ENCODE measurements at places on chromosomes 7 and 10.

GRCh38 chr7:155464183-155464582, 6.3 kb downstream of the EN2 start:
- no peak for DNase-seq

- peak; percentile 21 for DNase-seq
Measured at GRCh38 chr7:116501425-116502167, 2.1 kb downstream of the CAV2 start.

DNA sequence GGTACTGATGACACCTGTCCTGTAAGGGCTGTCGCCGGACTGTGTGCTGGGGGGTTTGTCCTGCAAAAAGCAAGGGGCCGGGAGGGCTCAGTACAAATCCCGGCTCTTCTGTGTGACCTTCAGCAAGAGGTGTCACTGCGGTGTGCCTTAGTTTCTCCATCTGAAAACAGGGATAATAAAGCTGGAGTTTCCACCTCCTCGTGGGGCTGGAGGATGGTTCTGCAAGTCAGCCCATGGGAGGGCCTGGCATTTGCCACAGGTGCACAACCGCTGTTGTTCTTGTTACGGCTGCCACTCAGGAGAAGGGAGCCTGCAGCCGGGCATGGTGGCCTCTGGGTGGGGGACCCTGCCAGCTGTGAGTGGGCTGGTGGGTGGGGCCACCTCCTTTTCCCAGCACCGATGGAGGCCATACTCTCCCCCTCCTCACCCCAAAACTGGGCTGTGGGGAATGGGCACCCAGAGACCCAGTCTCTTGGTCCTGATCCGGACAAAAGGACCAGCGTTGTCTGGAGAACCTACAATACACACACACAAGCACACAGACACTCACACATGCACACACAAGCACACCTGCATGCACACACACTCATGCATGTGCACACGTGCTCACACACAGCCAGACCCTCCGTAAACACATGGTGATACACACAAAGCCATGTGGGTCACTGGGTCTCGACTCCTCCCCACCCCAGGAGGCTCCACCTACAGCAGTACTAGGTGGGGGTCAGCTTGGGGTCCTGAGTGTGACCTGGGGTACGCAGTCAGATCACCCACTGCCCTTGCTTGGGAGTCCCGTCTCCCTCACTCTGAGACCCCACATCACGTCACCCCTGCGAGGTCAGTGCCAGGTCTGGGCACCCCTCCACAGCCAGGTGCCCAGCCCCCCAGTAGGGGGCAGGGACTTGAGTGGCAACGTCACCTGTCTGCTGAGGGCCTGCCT, 34.1 kb downstream of the ELFN1 start:
- no peak for DNase-seq

DNA sequence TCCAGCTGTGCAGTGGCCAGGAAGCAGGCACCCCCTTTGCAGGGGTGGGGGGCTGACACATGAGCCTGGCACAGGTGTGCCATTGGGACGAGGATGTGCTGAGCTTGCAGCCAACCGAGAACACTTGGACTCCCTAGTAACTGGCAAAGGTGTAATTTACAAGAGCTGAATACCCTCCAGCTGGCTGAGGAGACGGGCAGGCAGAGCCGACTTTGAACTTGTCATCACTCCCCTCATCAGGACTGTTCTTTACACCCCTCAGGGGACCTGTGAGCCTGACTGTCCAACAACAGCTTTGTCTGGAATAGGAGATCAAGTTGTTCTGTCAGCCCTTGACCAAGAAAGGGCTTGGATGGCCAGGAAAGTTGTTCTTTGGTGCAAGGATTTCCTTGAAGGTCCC, 61.2 kb downstream of the CDH23 start:
- no peak for DNase-seq

GRCh38 chr10:24622781-24623301, 100.8 kb downstream of the ARHGAP21 start:
- DNase-seq = no peak

DNA sequence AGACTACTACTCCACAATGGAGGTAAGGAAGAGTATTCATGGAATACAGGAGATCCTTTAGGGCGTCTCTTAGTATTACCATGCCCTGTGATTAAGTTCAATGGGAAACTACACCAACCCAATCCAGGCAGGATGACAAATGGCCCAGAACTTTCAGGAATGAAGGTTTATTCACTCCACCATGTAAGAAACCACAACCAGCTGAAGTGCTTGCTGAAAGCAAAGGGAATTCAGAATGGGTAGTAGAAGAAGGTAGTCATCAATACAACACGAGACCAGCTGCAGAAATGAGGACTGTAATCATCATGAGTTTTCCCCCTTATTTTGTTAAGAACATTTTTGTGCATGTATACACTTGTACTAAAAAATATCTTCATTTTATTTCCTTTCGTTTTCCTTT, 76.6 kb downstream of the GPR37 start:
- no peak for DNase-seq

GRCh38 chr7:118153551-118154177, 30.3 kb upstream of the LSM8 start:
- peak; percentile 17 for DNase-seq

GRCh38 chr10:103800789-103801540, 54.4 kb downstream of the SH3PXD2A start:
- no peak for DNase-seq

DNA sequence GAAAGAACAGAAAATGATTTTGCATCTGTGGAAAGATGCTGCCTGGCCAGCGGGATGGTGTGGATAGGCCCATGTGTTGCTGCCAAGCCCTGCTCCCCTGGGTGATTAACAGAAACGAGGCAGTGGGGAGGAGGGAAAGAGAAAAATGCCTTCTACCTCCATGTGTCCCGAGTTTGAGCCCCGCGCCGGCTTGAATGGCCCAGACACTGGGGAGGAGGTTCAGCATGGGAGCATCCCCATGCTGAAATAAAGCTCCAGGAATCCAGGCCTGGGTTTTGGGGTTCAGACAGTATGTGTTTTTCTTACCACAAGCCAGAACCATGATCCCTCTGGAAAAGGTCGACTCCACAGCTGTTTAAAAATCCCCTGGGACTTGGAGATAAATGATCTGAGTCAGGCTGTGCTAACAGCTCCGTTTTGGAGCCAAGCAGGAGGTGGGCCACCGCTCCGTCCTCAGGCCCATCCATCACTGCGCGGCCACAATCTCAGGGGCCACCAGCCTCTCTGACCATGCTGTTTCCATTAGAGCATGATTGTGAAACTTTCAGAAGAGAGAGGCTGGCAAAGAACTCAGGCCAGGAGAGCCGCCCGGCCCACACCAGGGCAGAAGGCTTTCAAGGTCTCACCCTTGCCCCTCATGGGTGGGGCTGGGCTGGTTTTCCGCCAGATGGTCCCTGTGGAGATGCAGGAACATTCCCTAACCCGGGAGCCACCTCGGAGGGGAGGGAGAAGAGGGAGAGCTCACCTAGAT, 299.7 kb downstream of the ZEB1 start:
- DNase-seq = peak; percentile 39

DNA sequence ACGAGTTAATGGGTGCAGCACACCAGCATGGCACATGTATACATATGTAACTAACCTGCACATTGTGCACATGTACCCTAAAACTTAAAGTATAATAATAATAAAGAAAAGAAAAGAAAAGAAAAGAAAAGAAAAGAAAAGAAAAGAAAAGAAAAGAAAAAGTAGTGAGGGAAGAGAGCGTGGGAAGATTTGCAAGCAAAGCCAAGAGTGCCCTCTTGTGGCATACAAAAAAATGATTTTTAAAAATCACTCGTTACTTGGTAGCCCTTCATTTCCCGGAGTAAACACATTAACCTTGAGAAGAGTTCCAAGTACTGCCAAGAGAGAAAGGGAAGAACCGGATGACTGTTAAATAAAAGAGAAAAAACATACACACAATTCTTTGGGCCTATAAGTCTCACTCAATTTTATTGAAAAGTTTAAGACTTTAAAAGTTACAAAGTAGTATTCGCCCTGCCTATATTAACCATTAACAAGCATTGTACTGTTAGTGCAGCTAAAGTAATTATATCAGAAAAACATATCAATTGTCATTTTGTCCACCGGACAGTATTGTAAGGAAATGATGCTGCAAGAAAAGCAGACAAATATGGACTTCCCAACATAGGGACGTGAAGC, 6.2 kb upstream of the CH25H start:
- no peak for DNase-seq

DNA sequence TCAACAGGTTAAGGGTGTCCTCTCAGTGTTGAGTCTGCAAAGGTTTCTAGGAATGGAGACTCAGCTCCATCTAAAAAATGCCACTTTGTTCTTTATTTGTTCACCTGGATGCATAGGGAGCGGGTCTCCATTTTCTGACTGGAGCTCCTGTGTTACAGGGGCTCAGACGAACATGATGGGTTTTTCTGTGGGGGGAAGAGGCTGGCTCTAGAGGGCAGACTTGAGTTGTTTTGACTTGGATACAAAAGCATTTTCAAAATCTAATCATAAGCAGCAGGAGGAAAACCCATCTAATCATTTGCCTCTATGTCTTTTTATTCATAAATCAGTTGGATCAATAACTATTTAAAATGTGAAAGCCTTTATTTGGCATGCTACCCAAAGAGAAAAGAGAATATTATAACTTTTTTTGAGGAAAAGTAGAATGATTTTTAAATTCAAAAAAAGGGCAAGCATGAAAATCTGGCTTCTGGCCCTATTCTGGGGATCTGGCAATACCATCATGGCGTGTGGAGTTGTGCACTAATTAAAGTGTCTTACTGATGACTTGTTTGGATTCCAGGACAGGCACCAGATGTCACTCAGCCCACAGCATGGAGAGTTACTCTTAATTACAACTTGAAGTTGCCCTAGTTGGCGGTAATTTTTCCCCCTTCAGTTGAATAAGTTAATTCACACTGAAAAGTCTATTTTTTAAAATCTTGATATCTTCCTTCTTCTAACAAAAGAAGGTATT, 594.9 kb downstream of the REEP3 start:
- DNase-seq = no peak

DNA sequence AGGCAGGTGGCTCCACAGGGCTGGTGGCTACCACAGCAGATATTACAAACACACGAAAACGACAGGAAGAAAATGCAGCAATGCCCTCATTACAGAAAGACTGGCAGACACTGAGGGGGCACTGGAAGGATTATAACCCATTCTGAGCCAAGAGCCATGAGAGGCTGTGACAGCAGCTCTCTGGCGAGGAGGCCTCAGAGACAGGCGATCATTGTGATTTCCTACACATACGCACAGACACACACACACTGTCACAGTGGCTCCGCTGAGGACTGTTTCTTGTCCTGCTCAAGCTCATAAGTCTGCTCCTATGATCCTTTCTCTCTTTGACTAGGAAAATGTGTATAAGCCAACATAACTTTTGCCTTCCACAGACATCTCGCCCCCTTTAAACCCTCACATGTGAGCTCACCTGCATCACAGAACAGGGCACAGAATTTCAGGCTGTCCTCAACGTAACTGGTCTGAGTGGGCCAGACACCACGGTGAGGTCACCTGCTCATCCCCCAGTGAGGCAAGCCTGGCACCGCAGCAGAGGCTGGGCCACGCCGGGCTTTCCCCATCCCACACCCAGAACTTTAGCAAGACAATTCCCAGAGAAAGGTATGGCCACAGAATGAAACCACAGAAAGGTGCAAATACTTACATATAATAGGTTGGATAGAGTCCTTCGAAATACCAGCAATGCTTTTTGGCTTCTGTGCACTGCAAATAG, 51.7 kb downstream of the VOPP1 start:
- no peak for DNase-seq

Data from body of pancreas (tissue), 4 donors.